ENCODE measurements at places on chromosomes 12 and 14.
A peak's percentile ranks its signal among the peaks of the same experiment; 100 is the strongest.

DNA sequence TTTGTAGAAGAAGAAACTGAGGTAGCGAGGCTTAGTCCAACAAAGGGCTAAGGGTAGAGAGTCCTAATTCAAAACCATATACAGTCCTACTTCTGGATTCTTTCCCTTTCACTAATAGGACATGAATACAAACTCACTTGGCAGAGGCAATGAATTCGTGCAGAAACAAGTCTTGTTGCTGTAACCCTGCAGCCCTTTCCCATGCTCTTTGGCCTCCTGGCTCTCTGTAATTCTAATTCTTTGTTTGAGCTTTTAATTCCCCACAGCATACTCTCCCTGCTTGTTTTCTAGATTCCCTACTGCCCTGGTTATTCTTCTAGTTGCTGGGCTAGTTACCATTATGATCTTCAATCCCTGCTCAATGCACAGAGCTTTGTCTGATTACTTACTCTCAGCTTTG lies 381.4 kb downstream of the ETNK1 start:
- DNase-seq: no peak

- DNase-seq: no peak
Observed at GRCh38 chr12:12883369-12884001, 7.9 kb upstream of the GPRC5A start.

DNA sequence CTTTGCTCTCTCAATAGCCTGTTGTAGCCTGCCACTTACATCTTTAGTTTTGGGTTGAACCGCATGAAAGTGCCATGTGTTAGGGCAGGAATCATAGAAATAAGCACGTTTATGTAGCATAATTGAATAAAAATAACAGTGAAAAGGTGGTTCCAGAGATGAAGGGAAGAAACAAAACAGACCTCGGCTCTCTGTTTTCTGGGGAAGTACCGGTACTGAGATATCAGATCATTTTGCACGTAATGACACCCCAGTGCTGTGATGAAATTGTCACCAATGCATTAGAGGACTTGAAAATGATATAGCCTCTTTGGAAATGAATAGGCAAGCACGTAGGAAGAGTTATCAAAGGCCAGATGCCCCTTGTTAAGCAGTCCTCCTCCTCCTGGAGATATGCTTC lies 42.5 kb upstream of the DLK1 start:
- no peak for DNase-seq

DNA sequence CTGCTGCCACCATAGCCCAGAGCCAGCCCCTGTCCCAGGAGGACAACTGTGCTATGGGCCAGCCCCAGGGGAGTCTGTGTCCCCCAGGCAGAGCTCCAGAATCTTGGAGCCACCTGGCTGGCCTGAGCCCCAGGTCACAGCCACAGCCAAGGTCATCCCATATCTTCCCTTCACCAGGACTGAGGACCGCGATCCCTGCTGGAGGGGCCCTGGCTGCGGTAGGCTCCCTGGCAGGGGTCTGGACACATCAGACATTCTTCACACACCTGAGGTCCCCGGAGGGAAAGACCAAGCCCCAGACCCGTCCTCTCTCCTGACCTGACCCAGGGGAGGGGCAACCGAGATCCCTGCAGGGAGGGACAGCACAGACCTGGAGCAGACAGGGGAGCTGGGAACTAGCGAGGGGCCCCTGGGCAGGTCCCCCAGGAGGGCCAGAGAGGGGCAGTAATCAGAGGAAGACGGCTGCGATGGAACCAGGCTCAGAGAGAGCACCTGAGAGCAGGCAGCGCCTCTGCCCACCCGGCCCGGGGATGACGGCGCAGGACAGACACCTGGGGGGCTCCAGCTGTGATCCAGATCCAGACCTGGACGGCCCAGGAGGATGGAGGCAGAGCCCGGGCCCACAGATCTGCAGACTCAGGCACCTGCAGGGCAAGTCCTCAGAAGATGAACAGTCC lies 103.2 kb upstream of the EIF5 start:
- DNase-seq: no peak

DNA sequence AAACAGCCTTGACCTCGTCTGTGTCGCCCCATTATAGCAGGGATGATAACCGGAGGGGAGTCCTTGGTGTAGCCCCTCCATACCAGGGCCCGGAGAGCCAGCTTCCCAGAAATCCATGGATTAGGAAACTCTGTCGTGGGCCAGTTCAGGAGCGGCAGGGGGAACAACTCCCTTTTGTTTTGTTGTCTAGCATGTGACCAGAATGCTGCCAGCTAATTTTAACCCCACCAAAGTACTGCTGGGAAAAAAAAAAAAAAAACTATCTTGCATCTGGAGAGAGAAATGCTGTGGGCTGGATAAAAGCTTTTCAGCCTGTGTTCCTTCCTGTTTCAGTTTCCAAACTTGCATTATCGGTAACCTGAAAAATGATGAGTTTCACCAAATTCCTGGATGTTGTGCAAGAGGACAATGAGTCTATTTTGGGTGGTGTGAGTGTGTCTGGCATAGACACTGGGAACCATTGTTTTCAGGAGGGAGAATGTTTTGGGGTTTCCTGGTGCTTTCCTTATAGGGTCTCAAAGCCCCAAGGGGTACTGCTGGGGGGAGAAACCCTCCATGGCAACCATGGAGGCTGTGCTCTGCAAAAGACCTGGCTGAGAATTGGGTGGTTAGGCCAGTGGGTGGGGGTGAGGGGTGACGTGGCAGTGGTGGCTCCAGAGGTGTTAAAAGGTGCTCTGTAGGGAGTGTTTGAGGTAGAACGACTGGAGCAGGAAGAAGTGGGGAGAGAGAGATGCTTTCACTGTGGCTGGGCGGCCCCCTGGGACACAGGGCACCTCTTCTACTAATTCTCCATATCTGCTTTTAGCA lies 14.9 kb upstream of the IRF2BPL start:
- DNase-seq: no peak

GRCh38 chr12:22925623-22926022 lies 300.7 kb downstream of the ETNK1 start:
- DNase-seq: no peak

- no peak for DNase-seq
Observed at GRCh38 chr12:272942-273341, 10.3 kb upstream of the SLC6A13 start.

DNA sequence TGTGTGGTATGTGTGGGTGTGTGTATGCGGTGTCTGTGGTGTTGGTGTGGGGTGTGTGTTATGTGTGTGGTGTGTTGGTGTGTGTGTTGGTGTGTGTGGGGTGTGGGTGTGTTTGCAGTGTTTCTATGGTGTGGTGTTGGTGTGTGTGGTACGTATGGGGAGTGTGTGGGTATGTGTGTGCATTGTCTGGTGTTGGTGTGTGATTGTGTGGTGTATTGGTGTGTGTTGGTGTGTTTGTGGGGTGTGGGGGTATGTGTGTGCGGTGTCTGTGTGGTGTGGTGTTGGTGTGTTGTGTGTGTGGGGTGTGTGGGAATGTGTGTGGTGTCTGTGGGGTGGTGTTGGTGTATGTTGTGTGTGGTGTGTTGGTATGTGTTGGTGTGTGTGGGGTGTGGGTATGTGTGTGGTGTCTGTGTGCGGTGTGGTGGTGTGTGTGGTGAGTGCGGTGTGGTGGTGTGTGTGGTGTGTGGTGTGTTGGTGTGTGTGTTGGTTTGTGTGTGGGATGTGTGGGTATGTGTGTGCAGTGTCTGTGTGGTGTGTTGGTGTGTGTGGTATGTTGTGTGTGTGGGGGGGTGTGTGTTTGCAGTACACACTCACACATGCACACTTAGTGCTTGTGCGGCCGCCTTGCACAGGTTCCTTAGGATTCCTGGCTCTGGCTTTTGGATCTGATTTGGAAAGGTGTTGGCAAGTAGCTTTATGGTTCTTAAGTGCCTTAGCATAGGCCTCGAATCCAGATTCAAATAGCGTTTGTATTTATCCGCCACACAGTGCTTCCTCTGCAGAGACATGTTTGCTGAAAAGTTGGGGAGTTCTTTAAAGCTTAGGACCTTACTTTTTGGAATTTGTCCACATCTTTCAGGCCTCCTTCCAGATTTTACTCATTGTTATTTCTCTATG lies 16.4 kb downstream of the MLXIP start:
- no peak for DNase-seq

DNA sequence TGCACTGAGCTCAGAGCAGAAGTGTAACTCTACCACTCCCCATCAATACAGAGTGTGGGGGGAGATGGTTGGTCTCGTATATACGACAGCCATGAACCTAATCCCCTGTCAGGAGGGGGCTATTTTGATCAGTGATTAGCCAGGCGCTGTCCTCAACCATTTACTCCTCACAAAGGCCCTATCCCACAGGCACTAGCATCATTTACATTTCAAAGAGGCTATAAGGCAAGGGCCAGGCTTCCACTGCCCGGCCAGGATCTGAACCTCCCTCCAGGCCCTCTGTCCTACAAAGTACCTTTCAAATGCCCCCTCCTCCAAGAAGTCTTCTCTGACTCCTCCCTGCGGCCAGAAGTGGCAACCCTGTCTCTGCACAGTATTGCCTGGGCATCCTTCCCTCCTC lies 74.7 kb downstream of the ITPK1 start:
- DNase-seq: no peak

- no peak for DNase-seq
Observed at GRCh38 chr12:50638482-50638880, 125.4 kb upstream of the ATF1 start.

DNA sequence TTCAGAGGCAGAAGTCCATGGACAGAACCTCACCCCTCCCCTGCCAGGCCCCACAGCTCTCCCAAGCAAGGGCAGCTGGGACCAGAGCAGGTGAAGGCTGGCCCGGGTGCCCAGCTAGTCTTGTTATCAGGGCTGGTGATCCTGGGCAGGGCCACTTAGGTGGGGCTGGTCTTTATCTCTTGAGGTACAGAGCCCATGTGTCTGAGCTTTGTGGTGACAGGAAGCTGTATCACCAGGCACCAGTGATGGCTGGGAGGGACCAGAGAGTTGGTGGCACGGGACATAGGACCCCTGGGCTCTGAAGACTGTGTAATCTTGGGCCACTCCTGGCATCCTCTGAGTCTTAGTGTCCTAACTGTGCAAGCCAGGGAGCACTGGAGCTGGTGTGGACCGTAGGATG lies 12.8 kb upstream of the HPD start:
- no peak for DNase-seq

- peak; percentile 10 for DNase-seq
Observed at GRCh38 chr14:30610787-30611343, 11.3 kb upstream of the SCFD1 start.

- no peak for DNase-seq
Observed at GRCh38 chr12:109389146-109389545, 41.4 kb downstream of the MYO1H start.

DNA sequence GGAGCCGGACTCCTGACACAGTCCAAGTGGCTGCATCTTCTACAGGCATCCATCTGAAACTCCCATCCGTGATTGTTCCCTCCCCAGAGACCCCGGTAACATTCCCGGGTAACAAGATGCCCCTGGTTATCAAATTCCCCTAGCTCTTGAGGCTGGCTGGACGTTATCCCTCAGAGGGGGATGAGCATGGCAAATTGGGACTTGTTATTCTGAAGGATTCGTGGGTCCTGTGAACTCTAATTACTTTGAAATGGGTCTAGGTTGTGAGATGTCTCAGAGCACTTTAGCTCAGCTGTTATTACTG lies 642 bp upstream of the PAN2 start:
- DNase-seq: no peak

DNA sequence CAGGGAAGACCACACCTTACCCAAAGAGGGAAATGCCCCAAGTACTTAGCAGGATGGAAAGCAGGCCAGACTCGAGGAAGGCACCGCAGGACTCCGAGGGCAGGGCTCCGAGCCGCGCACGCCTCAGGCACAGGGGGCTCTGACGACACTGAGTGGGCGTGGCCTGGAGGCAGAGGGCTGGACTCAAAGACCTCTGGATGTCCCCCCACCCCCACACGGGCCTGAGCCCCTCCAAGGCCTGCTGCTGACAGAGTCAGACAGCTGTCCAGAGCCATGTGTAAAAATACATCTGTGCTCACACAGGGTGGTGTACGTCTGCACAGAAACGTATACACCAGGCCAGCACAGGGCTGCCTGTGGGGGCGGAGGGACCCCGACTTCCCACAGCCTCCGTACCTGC lies 1.4 kb downstream of the AKT1 start:
- DNase-seq: peak; percentile 62

GRCh38 chr14:77195766-77196165 lies 14.2 kb downstream of the TMEM63C start:
- DNase-seq: no peak

- DNase-seq: peak; percentile 54
Observed at GRCh38 chr12:89856431-89856830, 147.8 kb upstream of the ATP2B1 start.

DNA sequence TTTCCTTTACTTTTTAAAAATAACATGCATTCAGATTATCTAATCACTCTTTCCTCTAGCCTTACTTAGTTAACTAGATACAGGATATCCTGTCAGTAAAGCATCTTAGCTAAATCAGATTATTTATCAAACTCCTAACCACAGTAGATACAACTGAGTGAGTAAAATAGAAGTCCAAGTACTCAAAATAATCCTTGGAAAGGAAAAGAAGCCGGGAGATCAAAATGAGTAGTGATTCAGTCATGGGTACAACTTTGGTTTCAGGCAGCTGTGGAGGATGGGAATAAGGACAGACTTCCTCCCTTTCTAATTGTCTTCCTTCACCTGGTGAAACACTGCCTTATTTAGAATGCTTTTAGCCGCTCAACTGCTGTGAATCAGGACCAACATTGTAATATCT lies 29.4 kb downstream of the GNG2 start:
- DNase-seq: no peak

DNA sequence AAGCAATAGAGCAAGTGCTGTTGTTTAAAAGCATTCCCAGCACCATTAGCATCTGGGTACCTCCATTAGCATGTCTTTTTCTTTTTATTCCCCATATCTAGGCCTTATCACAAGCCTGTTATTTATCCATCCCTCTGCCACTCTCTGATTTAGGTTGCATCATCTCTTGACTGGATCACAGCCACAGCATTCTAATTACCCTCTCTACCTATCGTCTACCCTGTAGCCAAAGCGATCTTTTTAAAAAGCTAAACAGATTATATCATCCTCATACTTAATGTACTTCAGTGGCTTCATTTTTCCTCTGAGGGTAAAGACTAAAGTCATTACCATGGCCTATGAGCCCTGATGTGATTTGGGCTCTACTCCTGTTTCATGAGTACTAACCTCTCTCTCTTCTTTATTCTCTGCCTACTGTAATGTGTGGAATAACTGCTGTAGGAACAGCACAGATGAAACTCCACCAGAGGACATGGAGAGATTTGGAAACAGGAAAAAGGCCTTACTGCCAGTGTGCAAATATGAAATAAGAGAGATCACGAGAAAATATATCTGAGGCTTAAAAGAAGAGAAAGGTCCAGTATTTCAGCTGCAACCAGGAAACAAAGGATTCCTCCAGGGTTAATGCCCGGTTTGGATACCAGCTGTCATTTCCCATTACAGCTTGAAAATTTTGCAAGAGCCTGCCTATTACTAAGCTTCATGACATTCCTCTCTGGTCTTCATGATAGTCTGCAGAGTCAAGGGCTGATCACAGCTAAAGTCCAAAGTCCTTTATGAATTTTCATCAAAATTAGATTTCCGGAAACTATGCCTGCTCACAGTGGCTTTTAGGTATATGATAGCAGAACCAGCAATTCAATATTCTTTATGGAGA lies 422.5 kb upstream of the PDE3A start:
- no peak for DNase-seq

DNA sequence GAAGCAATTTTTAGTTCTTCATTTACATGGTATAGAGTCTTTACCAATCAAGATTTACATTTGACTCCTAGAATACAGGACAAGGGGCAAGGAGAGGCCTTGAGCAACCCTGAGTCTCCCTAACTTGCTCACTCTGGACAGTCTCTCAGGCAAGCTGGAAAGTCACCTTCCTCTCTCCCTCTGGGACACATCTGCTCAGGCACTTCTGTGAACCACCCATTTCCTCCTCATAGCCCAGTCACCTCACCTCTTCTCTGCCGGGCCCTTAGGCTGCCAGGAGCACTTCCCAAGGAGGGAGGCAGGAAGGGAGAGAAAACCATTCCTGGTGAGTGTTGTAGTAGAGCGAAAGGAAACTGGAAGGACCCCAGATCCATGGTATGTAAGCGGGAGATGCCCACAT lies 202.8 kb downstream of the TTC7B start:
- no peak for DNase-seq
